ENCODE measurements at places on chromosomes 12 and 14.

DNA sequence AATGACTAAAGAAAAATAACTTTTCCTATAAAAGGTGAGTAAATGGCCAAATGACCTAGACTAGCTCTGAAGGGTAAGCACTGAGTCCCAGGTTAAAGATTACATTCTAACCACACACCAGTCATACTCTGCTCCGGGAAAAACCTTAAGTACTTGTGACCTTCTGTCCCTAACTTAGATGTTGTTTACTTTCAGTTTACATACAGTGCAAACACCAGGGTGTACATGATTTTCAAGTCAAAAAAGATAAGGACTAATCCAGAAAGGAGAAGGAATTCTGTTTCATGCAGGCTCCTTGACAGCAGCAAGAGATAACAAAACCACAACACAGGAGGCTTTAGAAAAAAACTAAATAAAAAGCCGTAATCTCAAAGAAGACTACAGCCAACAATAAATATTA is 174.2 kb downstream of the PPM1H start:
- no peak for DNase-seq

- no peak for DNase-seq
Observed at GRCh38 chr12:2263901-2264300, 211.1 kb downstream of the CACNA1C start.

DNA sequence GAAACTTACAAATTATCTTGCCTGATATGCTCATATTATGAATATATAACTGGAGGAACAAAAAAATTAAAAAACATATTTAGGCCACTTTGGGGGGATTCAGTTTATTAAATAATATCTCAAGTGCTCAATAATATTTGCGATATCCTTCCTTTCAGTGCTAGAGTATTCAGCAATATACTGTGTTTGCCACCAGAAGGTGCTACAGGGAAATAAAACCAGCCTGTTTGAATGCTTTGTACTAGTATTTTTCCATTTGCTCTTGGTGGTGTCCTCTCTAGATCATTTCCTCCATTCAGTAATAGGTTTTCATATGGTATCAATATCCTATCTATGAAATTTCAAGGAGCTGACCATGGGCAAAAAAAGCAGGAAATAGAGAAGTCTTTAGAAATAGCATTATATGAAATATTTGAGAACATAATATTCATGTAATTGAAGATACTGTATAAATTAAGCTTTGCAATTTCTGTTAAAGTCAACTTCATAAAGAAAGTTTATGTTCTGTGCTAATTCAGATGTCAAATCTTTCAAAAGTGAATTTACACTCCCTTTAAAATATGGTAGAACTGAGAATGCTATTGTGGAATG is 106.2 kb upstream of the NAV3 start:
- no peak for DNase-seq

- DNase-seq = no peak
Observed at GRCh38 chr14:92154283-92154942, 32.6 kb downstream of the CPSF2 start.

DNA sequence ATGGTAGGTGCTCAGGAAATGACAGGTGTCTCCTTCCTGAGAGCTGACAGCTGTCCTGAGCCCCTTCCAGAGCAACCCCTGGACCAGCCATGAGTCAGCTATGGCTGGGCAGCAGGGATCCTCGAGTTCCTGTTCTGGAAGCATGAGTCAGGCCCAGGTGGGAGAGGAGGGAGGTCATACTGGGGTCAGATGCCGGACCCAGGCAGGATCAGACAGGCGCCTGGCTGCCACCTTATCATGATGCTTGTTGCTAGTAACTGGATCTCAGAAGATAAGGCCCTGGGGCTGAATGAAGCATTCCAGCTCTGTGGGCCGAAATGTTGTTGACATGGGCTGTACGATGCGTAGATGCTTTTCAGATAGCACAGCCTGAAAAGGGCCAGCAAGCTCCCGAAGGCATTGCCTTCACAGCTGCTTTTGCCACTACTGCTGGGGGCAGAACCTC is 17.4 kb upstream of the KRT7 start:
- DNase-seq = no peak

- DNase-seq = no peak
Observed at GRCh38 chr14:64200170-64200569, 94.0 kb downstream of the ESR2 start.

DNA sequence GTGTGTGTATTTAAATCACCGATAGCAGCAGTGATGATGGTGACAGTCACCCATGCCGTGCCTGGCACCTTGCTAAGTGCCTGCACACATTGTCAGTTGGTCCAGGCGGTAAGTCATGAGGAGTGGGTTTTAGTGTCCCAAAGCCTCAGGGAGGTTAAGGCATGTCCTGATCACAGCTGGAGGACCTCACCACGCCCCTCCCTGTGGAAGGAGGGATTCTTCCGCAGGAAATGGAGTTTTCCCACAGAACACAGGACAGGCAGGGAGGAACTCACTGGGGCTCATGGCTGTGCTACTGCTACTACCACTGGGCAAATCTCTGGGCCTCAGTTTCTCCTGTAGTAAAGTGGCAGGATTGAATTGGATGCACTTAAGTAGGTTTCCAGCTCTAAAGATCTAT is 142.3 kb downstream of the CACNA1C start:
- DNase-seq = no peak

GRCh38 chr12:71071536-71072097 is 86.2 kb downstream of the TSPAN8 start:
- DNase-seq = no peak

- DNase-seq = no peak
Observed at GRCh38 chr14:63692310-63693020, 35.4 kb downstream of the SGPP1 start.

DNA sequence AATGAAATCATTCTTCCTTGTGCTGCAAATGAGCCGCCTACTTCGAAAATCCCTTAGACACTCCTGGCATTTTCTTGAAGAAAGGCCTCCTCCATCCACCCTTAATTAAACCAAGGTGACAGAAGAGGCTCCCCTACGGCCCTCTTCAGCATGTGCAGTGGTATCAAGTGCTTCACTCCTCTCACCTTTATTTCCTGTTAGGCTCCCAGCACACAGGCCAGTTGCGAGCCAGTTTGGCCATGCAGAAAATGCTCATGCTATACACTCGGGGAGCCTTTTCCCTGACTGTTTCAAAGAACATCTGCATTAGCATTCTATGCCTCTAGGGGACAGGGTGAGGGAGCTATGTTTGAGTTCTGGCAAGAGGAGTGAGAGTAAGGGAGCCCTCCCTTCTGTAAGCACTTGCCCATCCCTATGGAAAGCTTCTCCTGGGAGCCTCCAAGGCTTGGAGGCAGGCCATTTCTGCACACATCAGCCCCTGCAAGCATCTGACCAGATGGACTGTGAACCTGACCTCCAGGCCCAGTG is 291.5 kb downstream of the RPS29 start:
- DNase-seq = no peak

- DNase-seq = no peak
Observed at GRCh38 chr12:62787023-62787422, 147.9 kb downstream of the PPM1H start.

GRCh38 chr12:38544330-38545066 is 227.9 kb downstream of the ALG10B start:
- no peak for DNase-seq

GRCh38 chr14:25049093-25049567 is 817 bp downstream of the STXBP6 start:
- no peak for DNase-seq

DNA sequence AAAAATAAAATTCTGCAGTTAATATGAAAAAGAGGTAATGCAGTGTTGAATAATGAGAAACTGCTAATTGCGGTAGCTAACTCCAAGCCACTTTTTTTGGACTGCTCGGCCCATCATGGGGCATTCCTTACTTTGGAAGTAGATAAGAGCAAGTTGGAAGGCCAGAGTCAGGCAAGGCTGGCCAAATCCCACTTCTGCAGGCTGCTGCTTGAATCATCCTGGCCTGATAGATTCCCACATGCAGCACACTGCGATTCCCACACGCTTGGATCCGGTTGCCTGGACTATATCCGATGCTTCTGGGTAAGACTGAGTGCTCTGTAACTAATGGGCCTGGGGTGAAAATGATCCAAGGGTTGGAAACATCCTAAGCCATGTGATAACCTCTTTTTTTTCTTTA is 10.6 kb downstream of the EIF2B2 start:
- DNase-seq = no peak

DNA sequence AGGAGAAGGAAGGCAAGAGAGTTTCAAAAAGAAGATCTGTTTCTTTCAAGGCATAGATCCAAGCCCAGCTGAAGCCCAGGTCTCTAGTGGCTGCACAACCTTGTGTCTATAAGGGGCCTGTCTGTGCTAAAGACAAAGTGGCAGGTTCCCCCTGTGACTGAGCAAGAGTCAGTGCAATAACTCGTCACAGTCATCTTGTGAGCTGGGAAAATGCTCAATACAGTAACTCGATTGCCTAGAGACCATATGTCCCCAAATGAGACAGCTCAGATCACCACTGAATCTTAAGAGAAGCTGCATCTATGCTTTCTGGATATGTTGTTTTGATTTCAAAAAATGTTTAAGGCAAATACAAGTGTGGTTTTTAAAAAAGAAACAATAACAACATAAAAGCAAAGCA is 24.2 kb downstream of the ST8SIA1 start:
- no peak for DNase-seq

- DNase-seq = no peak
Observed at GRCh38 chr14:24418492-24418873, 11.0 kb downstream of the CBLN3 start.

GRCh38 chr12:88472775-88473174 is 107.5 kb downstream of the KITLG start:
- no peak for DNase-seq

DNA sequence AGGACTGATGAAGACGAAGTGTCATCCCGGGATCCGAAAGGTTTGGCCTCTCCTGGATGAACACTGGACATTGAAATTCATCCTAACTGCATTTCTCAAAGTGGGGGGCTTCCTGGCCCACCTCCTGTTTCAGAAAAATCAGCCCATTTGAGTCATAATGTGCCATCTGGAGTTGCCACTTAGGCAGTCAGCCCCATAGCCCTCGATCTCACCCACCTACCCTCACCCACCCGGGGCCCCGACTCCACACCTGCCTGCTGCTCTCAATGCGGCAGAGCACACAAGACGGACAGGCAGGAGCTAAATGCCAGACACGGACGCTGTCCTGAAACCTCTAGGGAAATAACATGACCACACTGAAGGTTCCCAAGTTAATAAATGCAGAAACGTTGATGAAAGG is 12.6 kb downstream of the DLK1 start:
- no peak for DNase-seq

DNA sequence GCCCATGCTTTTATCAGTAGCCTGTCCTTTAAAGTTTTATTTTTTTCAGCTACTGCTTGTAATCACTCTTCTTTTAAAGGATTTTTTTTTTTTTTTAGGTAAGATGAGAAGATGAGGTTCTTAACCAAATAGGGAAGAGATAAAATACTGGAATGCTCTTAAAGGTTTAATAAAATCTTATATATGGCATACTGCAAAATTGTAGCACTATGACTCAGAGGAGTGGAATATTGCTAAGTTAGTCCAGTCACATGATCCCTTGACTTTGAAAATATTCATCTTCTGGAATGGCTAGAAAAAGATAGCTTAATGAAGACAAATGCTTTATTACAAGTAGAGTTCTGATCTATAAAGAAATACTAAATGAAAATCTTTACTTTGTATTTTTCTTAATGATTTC is 116.6 kb downstream of the NAV3 start:
- no peak for DNase-seq

GRCh38 chr12:82515652-82516051 is 157.3 kb downstream of the METTL25 start:
- DNase-seq = no peak

DNA sequence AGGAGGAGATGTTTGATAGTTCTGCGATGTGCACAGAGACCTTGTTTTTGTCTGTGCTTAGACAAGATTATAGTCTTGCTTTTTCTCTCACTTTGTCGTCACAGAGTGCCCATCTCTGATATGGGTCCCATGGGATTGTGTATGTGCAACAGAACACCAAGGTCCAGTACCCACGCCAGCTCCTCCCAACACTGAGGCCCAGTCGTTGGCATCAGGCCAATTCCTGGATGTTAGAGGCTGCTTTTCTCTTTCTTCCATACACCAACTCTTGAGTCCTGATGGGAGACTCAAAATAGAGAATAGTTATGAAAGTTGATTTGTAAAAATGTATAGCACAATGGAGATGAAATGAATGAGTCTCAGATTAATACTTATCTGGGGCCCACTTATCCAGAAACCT is 22.7 kb upstream of the PRMT8 start:
- no peak for DNase-seq

- no peak for DNase-seq
Observed at GRCh38 chr14:100294963-100295330, 11.3 kb downstream of the SLC25A29 start.

GRCh38 chr12:185576-185955 is 28.4 kb downstream of the SLC6A12 start:
- no peak for DNase-seq
